Fibroblast of lung (primary cell): ENCODE measurements at places on chromosomes 12 and 14. TPM values are rescaled to one million over a fixed set of nuclear protein-coding genes. Genes with fewer than 3 reads are reported as not detected.
A peak's percentile ranks its signal among the peaks of the same experiment; 100 is the strongest.

DNA sequence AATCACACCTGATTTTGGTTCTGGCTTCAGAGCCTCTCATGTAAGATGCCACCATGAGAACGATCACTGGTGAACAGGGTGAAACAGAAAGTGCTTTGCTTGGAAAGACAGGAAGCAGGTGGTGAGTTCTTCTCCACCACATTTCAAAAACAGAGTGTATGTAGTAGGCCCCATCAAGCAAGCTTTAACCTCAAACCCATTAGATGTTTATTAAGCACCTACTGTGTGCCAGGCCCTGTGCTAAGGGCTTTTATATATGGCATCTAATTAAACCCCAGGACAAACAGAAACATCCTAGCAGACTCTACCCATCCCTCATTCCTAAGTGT is 47.8 kb upstream of the MED13L start:
- no peak for DNase-seq

DNA sequence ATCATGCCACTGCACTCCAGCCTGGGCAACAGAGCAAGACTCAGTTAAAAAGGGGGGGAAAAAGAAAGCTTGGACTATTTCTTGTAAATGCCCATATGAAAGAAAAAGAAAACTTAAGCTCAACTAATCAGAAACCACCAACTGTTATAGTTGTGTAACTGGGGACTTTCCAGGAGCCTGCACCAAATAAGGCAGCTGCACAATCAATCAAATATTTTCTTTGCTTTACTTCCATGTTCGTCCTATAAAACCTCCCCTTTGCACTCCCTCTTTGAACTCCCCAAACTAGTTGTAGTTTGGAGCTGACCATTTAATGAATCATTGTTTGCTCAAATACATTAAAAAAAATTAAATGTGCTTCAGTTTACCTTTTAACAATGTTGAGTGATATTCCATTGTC is 54.9 kb downstream of the OTOGL start:
- peak; percentile 39 for DNase-seq

- no peak for DNase-seq
Observed at GRCh38 chr12:107622001-107622400, 63.6 kb upstream of the PWP1 start.

- no peak for DNase-seq
Observed at GRCh38 chr14:55298500-55298822, 27.2 kb downstream of the FBXO34 start.

DNA sequence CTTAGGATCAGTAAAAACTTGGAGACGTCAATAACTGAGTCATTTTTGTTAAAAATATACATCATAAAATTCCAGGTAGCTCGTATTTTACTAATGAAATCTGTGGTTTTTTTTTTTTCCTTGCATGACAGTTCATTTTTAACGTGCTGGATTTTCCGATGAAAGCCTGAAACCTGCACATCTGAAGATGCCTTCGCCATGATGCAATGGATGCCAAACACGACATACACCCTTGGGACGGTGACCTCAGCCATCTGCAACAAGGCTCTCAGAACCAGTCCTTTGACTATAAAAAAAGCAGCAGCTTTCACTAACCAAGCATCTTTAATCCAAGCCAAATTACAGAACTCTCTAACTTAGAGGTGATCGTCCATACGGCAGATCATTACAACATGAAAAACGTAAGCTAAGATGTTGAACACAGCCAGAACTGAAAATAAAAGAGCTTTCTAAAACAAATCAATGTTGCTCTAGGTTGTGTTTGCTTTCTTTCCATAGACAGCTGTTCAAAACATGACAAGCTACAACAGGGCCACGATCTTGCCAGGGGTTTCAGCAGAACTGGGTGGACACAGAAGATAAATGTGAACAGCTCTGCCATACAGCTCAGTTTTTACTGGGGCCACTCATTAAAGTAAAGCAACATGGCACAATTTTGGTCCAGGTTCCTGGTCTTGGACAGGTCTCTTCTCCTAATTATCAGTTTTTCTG is 7.8 kb downstream of the NIN start:
- DNase-seq, result peak; percentile 44

DNA sequence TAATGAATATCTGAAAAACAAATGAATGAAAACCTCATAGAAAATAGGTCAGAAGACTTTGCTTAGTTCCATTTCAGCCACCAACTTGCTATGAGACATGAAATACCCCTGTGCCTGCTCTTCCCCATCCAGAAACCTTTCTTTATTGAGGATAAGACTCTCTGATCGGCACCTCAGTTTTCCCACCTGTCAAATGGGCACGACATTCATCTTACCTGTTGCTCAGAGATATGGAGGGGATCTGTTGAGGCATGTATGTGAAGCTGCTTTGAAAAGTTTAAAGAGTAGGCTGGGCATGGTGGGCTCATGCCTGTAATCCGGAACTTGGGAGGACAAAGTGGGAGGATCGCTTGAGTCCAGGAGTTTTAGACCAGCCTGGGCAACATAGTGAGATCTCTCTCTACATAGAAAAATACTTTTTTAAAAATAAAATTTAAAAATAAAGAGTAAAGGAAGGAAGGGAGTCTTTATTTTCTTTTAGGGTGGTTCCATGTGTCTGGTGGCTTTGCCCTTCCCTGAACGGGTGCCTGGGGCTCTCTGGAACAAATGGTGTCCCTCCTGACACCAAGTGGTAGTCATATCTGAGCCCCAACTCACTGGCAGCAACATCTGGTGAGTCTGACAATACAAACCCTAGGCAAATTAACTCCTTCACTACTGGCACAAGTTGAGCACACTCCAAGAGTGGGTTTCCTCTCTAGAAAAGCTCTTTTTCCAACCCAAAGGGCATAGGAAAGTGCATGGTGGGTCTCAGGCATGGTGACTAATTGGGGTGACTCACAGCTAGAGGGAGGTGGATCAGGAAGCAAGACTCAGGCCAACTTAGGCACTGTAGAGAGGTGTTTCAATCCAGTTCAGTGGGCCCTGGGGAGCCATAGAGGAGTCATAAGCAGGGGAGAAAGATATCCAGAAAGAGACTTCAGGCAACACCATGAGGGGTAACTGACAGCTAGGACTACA is 42.1 kb downstream of the MAP1LC3B2 start:
- DNase-seq, result peak; percentile 48

Gene SLC25A21
- 0.26 and 0.50 TPM in 2 replicates for total RNA-seq

Gene RFX4
- total RNA-seq, result not detected in 2 replicates

Gene GPR132
- 0.17 and 0.26 TPM in 2 replicates for total RNA-seq
